SJCRH30 (cell line): ENCODE measurements at places on chromosomes 2 and 18. TPM values are rescaled to one million over a fixed set of nuclear protein-coding genes. Genes with fewer than 3 reads are reported as not detected.

The GCG gene
- total RNA-seq: not detected in 2 replicates

The MAB21L4 gene
- total RNA-seq: 0.66 and 1.0 TPM in 2 replicates

The CHRND gene
- total RNA-seq: 91.0 and 92.4 TPM in 2 replicates

The ERMN gene
- not detected in 2 replicates for total RNA-seq

The LYPD6 gene
- 10.4 and 11.5 TPM in 2 replicates for total RNA-seq

The PLEKHM3 gene
- total RNA-seq: 5.1 and 6.1 TPM in 2 replicates

The CCDC142 gene
- total RNA-seq: 22.0 and 24.0 TPM in 2 replicates

The AKAIN1 gene
- not detected in 2 replicates for total RNA-seq

The CNTNAP5 gene
- not detected in 2 replicates for total RNA-seq

The NLRC4 gene
- 0.05 TPM in 1 of 2 replicates, not detected in the other for total RNA-seq

The NEB gene
- 64.0 and 74.9 TPM in 2 replicates for total RNA-seq

The RFTN2 gene
- total RNA-seq: 0.02 TPM in 1 of 2 replicates, not detected in the other

The PRSS56 gene
- total RNA-seq: 0.38 and 0.48 TPM in 2 replicates

The SLC23A3 gene
- total RNA-seq: 0.10 and 0.13 TPM in 2 replicates

The PFN4 gene
- 0.53 and 0.81 TPM in 2 replicates for total RNA-seq

The DHRS9 gene
- total RNA-seq: not detected in 2 replicates

The AMER3 gene
- not detected in 2 replicates for total RNA-seq

The CERKL gene
- 0.05 TPM in 1 of 2 replicates, not detected in the other for total RNA-seq

The ANKRD23 gene
- total RNA-seq: 0.58 and 1.1 TPM in 2 replicates

The SAP130 gene
- 23.5 and 23.7 TPM in 2 replicates for total RNA-seq
